GM12878 (cell line): ENCODE measurements at places on chromosomes 4 and X. TPM values are rescaled to one million over a fixed set of nuclear protein-coding genes. Genes with fewer than 3 reads are reported as not detected.

Gene GPM6B
- 1.9 and 2.6 TPM in 2 replicates for polyA plus RNA-seq

Gene RNF150
- polyA plus RNA-seq, result not detected in 2 replicates

Gene ADH1A
- polyA plus RNA-seq, result not detected in 2 replicates

Gene MAGEE2
- polyA plus RNA-seq, result not detected in 2 replicates

Gene TMPRSS11A
- not detected in 2 replicates for polyA plus RNA-seq

Gene RAI2
- not detected in 2 replicates for polyA plus RNA-seq

Gene SLC9A7
- 5.0 and 13.1 TPM in 2 replicates for polyA plus RNA-seq

Gene CXCL6
- not detected in 2 replicates for polyA plus RNA-seq

Gene MTTP
- 0.20 and 0.24 TPM in 2 replicates for polyA plus RNA-seq

Gene SHROOM2
- 0.10 and 0.12 TPM in 2 replicates for polyA plus RNA-seq

Gene FRMPD4
- not detected in 2 replicates for polyA plus RNA-seq

Gene ARX
- polyA plus RNA-seq, result not detected in 2 replicates

Gene IL3RA
- polyA plus RNA-seq, result 14.1 and 16.4 TPM in 2 replicates

Gene CHRDL1
- polyA plus RNA-seq, result 0.11 and 0.23 TPM in 2 replicates

Gene CXorf49
- polyA plus RNA-seq, result not detected in 2 replicates

Gene USP46
- polyA plus RNA-seq, result 13.2 and 13.9 TPM in 2 replicates

Gene PHEX
- 0.14 and 0.16 TPM in 2 replicates for polyA plus RNA-seq

- no peak for DNase-seq
Measured at GRCh38 chrX:153636716-153637115, 10.3 kb upstream of the DUSP9 start.

GRCh38 chr4:48499551-48500066 is 9.6 kb downstream of the ZAR1 start:
- DNase-seq, result peak; percentile 45

- DNase-seq, result no peak
Measured at GRCh38 chr4:184792334-184792733, 33.4 kb downstream of the ACSL1 start.

GRCh38 chr4:187798385-187798784 is 197.2 kb upstream of the ZFP42 start:
- DNase-seq, result no peak

DNA sequence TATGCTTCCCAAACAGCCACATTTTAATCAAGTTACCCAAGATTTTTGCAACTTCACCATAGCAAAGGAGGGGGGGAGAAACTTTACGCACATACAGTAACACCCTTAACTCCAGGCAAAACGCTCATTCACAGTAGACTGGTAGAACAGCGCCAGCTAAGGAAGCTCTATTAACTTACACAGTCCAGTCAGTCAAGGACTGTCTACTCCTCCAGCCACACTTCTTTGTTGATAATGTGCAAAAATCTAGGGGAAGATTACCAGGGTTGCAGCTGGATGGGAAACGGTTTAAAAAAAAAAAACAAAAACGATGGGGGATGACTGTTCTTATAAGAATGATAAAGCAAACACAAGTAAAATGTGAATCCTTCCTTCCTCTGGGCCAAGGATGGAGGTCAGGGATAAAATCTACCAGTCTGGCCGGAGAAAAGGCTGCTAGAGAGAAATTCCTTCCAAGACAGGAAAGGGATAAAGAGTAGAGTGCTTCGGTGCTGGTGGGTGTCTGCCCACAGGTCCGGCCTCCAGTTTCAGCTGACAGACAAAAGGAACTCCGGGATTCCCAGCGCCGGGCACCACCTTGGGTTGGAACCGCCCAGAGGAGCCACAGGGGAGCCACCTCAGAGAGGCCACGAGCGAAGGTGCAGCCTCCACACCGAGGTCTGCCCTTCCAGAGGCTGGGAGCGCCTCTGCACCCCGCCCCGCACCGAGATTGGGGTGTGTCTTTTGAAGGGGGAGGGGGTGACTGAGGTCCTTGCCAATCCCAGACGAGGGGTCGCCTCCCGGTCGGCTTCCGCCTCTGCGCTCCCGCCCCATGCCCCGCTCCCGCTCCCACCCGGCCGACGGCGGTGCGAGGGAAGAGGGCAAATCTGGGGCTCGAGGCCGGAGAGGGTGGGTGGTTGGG is 811 bp downstream of the ANKRD50 start:
- DNase-seq, result no peak

- DNase-seq, result no peak
Measured at GRCh38 chr4:10074767-10075105, 41.9 kb downstream of the WDR1 start.

- no peak for DNase-seq
Measured at GRCh38 chrX:701673-702072, 71.1 kb downstream of the SHOX start.

DNA sequence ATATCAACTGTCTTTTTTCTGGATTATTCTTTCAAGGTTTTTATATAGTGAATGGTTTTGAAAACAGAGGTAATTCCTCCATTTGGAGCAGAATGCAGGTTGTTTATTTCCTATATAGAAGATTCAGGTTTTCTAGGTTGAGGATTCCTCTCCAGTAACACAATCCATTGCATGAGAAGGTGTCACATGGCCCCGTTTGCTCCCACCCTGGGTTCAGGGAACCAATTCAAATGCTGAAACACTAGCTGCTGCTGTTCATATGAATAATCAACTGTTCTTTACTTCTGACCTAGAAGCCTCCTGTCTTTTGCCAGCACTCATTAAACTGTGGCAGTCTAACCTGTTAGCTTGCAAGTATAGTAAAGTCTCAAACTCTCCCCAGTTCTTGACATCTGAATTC is 1316.9 kb upstream of the TENM3 start:
- no peak for DNase-seq

DNA sequence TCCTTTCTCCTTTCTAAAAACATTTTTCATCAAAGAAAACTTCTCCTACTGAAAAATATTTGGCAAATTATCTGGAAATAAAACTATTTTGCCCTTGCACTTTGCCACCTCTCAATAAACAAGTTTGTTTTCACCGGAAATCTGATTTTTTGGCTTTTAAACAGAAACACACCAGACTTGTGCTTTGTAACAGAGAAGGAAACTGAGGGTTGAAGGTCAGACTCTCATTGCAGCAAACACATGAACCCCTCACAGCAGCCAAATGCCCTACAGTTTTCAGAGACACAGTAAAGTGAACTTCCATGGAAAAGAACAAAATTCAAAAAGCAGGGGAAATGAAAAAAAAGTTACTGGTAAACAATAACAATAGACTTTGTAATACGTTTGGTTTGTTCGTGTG is 95.6 kb upstream of the WDR17 start:
- no peak for DNase-seq

GRCh38 chr4:90183254-90183653 is 56.1 kb downstream of the CCSER1 start:
- no peak for DNase-seq

GRCh38 chr4:71026086-71026485 is 32.6 kb downstream of the DCK start:
- DNase-seq, result no peak

GRCh38 chr4:1512738-1513660 is 106.8 kb upstream of the NKX1-1 start:
- no peak for DNase-seq

GRCh38 chr4:108352664-108353308 is 184.1 kb upstream of the LEF1 start:
- DNase-seq, result no peak

- no peak for DNase-seq
Measured at GRCh38 chr4:180634306-180634705, 1608.9 kb upstream of the TENM3 start.

DNA sequence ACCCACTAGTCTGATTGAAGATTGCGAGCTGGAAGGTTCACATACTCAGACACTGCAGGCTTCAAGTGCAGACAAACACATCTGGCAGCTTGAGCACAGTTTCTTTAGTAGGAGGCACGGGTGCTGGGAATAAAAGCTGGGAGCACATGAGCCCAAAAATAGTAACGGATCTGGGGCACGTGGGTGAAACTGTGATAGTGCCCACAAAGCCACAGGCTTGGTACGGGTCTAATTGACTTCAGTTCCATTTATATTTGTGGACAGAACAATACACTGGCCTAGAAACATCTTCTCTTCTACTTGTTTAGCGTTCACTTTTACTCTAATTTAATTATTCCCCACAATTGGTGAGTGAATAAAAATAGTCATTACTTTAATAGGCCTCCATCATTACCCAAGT is 2370.7 kb downstream of the PCDH7 start:
- DNase-seq, result no peak

- DNase-seq, result peak; percentile 77
Measured at GRCh38 chrX:16023790-16024734, 99.3 kb upstream of the GRPR start.

- DNase-seq, result no peak
Measured at GRCh38 chrX:76184891-76185290, 12.0 kb downstream of the PBDC1 start.

DNA sequence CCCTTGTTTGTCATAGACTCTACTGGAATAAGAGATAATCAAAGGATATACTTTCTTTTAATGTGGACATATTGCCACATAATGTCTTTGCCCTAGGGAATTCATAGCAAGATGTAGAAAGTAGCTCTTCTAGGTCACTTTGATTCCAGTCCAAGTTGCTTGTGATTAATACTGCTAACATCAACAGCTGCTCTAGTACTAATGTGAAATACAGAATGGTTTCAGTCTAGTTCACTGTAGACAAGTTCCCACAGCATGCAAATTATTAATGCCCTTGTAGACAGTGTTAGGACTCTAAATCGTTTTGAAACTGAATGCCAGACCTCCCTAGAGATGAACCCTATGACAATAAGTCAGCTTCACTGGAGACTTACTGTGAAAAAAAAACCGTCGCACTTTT is 494.6 kb upstream of the ATOH1 start:
- DNase-seq, result peak; percentile 45

GRCh38 chr4:155703486-155704247 is 37.0 kb downstream of the GUCY1A1 start:
- DNase-seq, result peak; percentile 21

- DNase-seq, result no peak
Measured at GRCh38 chr4:54449999-54450398, 207.8 kb upstream of the KIT start.

GRCh38 chrX:12463052-12463451 is 324.8 kb downstream of the FRMPD4 start:
- DNase-seq, result no peak

GRCh38 chr4:86098691-86099090 is 261.2 kb downstream of the MAPK10 start:
- no peak for DNase-seq

DNA sequence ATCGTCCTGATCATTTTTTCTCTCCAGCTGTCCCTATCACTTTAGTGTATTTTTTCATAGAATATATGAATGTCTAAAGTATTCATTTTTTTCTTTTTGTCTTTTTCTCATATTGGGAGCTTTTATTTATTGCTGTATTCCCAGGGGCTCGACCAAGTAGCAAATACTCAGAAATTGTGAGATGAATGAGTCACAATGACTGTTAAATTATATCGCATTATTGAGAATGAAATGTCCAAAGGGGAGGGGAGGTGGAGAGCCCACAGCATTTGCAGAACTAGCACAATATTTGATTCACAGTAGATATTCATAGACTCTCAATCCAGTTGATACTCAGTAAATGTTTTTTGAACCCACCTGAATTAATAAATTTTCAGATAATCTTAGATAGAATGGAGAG is 543.6 kb upstream of the FAM241A start:
- no peak for DNase-seq

DNA sequence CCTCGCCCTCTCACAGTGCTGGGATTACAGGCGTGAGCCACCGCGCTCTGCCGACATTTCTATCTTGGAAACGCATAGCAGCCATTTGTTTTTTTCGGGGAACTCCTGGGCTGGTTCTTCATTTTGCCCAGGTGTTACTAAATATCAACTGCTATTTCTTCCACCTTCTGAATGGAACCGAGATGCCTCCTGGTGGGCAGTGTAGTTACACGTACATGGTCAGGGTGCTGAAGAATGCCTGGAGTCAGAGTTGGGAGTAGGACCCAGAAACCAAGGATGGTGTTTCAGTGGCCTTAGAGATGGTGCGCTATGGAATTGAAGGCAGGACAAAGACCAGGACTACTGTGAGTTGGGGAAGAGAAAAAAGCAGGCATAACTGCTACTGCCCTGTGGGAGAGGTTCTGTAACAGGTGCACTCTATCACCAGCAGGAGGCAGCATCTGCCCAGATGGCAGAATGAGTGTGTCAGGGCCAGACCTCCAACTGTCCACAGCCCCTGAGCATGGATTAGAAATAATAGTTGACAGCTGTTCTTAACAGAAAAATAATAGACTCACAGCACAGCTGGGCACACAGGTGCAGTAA is 81.7 kb downstream of the ZC4H2 start:
- DNase-seq, result no peak

- DNase-seq, result no peak
Measured at GRCh38 chr4:118758293-118758692, 73.1 kb downstream of the METTL14 start.

DNA sequence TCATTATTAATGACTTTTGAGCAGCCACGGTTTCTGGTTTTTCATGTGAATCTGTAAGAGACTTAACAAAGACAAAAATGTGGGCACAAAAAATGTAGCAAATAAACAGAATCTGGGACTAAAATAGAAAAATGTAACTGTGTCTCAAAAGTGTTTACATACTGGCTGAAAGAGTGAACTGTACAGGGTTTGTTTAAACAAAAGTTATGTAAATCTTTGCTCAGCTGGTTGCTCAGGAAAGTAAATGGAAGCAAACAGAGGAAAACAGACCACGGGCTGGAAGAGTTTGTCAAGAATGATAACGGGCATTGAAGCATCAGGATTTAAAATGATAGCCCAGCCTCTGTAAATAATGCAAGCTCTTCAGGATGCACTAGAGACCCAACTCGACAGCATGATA is 921.8 kb upstream of the FTHL17 start:
- no peak for DNase-seq

DNA sequence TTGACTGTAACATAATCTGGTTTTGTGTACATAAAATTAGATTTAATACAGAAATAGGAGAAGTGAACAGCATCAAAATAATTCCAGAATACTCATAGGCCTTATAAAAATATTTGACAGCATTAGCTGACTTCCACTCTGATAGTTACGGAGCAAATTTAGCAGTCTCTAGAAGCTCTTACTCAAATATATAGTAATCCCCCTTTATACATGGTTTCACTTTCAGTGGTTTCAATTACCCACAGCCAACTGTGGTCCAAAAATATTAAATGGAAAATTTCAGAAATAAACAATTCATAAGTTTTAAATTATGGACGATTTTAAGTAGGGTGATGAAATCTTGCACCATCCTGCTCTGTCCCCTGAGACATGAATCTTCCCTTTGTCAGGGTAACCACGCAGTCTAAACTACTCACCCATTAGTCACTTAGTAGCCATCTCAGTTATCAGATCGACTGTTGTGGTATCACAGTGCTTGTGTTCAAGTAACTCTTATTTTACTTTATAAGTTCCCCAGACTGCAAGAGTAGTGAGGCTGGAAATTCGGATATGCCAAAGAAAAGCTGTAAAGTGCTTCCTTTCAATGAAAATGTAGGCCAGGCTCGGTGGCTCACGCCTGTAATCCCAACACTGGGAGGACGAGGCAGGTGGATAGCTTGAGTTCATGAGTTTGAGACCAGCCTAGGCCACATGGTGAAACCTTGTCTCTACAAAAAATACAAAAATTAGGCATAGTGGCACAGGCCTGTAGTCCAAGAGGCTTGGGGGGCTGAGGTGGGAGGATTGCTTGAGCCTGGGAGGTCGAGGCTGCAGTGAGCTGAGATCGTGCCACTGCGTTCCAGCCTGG is 17.2 kb upstream of the RTL9 start:
- DNase-seq, result no peak
